ENCODE measurements at places on chromosomes 12 and 14.

- DNase-seq, result no peak
These were observed 34.6 kb upstream of the NFKBIA start for GRCh38 chr14:35438910-35439713.

GRCh38 chr14:50758305-50758704 lies 72.7 kb downstream of the NIN start:
- DNase-seq, result no peak

GRCh38 chr12:24631676-24632426 lies 317.1 kb downstream of the BCAT1 start:
- DNase-seq, result no peak

GRCh38 chr14:22423958-22424357 lies 165.1 kb downstream of the DAD1 start:
- no peak for DNase-seq

DNA sequence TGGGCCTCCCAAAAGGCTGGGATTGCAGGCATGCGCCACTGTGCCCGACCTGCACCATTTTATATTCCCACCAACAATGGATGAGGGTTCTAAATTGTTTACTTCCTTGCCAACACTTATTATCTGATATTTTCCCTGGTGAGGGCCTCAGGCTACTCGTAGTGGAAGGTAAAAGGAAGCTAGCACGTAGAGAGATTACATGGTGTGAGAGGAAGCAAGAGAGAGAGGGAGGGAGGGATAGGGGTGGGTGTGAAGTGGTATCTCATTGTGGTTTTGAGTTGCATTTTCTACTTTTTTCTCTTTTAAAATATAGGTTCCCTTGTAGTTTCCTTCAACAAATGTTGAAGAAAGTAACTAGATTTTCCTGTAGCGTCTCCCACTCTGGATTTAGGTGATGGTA lies 30.9 kb downstream of the MYO1H start:
- no peak for DNase-seq

- DNase-seq, result no peak
These were observed 36.0 kb downstream of the BTG1 start for GRCh38 chr12:92109613-92110012.

- DNase-seq, result no peak
These were observed 2.0 kb upstream of the NR4A1 start for GRCh38 chr12:52049286-52049685.

- DNase-seq, result no peak
These were observed 139.0 kb downstream of the TMEM121 start for GRCh38 chr14:105665247-105665950.

DNA sequence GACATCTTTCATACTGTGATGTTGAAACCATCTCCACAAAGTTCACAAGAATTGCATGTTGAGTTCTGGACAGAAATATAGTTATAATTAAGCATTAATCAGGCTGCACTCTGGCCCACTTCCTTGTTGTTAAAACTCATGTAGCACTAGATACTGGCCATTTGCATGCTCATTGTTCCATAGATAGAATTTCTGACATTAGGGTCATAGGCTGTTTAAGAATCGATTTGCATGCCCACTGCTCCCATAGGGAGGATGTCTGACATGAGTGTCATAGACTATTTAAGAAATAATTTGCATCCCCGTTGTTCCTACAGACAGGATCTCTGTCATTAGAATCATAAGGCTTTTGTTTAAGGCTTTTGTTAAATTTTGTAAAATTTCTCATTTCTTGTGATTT lies 50.2 kb downstream of the MYF5 start:
- DNase-seq, result no peak

GRCh38 chr12:114963846-114964245 lies 279.9 kb upstream of the TBX3 start:
- DNase-seq, result no peak

DNA sequence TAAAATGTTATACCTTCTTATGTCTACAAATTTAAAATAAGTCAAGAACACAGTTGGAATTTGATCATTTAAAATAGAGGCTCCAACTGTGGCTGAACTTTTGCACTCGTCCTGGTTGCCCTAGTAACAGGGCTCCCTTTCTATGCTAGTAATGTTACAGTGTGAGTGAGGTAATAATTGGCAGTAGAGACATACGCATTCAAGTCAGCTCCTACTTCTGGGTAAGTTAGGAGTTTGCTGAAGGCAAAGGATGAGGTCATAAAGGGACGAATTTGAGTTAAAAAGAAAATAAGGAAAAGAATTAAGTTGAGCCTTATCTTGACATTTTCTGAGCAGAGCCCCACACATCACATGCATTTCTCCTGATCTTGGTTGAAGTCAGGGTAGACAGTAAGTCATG lies 129.1 kb downstream of the TMEM117 start:
- DNase-seq, result no peak

GRCh38 chr12:8996682-8997405 lies 7.5 kb downstream of the KLRG1 start:
- no peak for DNase-seq

- DNase-seq, result no peak
These were observed 45.8 kb upstream of the HMGA2 start for GRCh38 chr12:65778258-65779090.

GRCh38 chr14:95192311-95192710 lies 35.0 kb upstream of the DICER1 start:
- DNase-seq, result no peak

DNA sequence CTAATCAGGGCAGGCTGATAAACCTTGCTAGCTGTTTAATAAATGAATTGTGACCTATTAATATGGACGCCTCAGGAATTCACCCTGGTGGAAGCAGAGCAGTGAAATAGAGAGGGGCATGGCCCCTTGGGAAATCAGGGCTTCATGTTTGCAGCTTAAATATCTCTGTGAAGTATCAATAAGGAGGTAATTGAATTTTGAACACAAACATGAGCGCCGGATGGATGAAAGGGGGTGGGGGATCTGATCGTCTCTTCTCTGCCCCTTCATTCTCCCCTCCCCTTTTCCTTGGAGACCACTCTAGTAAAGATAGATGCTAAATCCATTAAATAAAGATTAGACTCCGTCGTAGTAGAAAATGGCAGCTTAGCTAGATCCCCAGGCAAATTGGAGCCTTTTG lies 70.5 kb downstream of the LIN52 start:
- no peak for DNase-seq

- no peak for DNase-seq
These were observed 105.3 kb downstream of the PTPRQ start for GRCh38 chr12:80549298-80549697.

GRCh38 chr12:129870136-129870535 lies 33.7 kb downstream of the TMEM132D start:
- DNase-seq, result no peak

- DNase-seq, result no peak
These were observed 51.9 kb downstream of the KCNK10 start for GRCh38 chr14:88271205-88271604.

DNA sequence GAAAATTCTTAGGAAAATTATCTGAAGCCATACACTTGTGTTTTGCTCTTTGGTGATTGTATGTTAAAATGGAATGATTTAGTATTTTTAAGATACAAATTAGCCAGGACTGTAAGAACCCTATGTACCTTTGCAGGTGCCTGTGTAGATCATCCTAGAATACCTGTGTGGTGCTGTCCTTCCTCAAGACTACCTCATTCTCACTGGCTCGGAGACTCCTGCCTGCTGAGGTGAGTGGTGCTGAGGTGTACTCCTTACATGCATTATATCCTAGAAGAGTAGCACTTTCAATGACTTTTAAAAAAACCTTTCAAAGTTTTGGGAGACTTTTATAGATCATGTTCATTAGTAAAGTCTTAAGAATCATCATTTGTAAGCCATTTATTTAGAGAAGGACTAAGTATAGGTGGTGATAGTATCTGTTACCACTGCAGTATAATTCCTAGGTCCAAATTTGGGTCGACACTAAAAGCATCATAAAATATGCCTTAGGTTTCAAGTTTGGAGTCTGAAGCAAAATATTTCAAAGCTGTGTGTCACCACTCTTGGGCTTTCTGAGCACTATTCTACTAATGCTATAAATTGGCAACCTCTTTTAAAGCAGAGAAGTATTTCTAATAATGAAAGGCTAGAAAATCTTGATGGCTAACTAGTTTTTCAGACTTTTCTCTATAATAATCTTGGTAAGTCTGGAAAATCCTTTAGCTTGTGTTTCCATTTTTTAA lies 36.6 kb downstream of the RASSF8 start:
- DNase-seq, result no peak

- DNase-seq, result no peak
These were observed 33.7 kb upstream of the SCAF11 start for GRCh38 chr12:46024099-46024498.
